ENCODE measurements at places on chromosomes 11 and 22.

- DNase-seq, result no peak
These were observed 221.9 kb downstream of the FAM76B start for GRCh38 chr11:95567685-95568084.

DNA sequence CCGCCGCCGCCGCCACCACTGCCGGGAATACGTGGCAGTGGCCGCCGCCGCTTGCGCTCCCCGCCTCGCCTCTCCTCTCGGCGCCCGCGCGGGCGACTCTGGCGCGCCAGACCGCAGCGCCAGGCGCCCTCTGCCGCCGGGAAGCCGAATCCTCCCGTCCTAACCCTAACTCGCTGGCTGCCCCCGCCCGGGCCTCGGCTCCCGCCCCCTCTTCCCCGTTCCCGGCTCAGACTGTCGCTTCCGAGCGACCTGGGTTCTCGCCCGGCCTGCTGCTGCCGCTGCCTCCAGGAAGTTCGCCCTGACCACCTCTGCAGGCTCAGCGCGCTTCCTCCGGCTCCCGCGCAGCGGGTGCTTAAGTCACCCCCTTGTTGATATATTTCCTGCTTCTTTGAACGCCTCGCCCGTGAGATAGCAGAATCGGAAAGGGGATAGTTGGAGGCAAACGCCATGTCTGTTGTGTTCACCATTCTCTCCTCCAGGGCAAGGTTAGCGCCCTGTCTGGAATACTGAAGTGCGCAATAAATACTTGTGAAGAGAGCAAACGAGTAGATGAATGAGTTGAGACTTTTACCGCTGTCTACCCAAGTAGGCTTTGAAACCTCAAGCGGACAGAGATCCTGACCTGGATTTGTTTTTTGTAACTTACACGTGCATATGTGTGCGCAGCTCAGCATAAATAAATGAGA is at the start of gene SMCO4:
TSS of gene SMCO4 (minus strand) at position 100 of the 686 bp plus-strand sequence. CDS start 64,202 bp downstream, outside the sequence.
- DNase-seq, result peak; percentile 93

GRCh38 chr22:19959043-19959586 is 17.5 kb upstream of the TXNRD2 start:
- DNase-seq, result peak; percentile 27

DNA sequence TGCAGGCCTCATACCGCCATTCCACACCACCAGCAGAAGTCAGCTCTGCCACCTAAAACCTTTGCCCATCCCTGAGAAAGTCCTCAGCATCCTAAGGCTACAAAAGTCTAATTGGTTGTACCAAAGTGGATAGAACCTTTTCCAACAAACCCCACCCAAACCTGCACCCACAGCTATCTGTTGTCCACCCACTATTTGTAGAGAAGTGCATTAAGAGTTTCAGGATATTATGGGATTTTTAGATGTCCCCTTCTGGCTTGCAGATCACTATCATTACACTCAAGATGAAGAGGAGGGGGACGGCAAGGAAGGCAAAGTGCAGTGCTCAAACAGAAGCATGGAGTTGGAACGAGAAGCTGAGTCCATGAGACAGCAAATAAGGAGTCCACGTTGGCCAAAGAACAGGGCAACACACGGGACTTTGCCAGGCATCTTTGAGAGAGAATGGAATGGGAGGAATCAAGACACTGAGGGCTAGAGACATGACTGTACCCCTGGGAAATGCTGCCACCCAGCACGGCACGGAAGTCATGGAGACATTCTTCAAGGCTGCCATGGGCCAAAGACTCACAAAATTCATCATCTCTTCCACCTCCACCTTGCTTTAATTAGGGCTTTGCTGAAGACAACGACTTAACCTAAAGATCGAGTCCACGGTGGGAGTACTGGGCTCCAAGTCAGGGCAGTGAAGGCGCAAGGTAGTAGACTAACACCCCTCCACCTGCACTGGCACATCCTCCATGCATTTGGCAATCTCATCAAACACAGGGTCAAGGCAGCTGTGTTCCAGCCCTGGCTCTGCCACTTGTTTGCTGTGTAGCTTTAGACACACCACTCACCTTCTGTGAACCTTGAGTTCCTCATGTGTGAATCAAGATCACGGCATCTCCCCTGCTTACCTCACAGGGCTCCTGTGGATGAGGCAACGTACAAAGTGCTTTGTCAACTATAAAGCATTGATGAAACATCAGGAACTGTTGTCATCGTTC is 112.9 kb upstream of the TMEM45B start:
- DNase-seq, result no peak

DNA sequence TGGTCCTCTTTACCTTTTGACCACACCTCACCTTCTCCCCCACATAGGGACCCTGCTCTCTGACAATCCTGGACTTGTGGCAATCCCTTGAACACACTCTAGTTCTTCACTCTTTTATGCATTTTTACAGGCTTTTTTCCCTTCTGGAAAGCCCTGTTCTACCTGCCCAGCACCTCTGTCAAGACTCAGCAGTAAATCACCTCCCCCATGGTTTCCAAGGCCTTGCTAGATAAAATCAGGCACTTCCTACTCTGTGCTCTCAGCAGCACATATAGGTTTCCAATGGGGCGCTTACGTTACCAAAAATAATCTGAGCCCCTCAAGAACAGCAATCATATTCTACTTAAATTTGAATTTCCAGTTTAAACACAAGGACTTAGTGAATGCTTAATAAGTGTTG is 53.9 kb downstream of the ETS1 start:
- DNase-seq, result no peak

DNA sequence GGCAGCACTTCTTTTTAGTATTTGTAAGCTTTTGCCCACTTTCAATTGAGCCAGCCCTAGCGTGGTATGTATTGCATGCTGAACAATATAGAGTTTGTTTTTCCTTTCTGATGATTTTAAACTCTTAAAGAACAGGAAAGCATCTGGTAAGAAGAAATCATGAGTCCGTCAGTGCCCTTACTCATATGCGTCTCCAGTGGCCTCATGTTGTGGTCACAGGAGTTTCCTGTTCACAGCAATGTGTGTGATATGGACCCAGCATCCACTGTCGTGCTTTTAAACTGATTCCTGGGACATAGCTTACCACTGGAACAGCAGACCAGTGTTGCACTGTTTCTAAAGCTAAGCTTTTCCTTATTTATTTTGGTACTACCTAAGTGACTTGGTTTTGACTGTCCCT is 40.1 kb downstream of the BID start:
- DNase-seq, result no peak

- no peak for DNase-seq
These were observed 8.0 kb upstream of the FXYD2 start for GRCh38 chr11:117832511-117832910.

- DNase-seq, result no peak
These were observed 83.9 kb downstream of the OR5AK2 start for GRCh38 chr11:57072640-57073039.

DNA sequence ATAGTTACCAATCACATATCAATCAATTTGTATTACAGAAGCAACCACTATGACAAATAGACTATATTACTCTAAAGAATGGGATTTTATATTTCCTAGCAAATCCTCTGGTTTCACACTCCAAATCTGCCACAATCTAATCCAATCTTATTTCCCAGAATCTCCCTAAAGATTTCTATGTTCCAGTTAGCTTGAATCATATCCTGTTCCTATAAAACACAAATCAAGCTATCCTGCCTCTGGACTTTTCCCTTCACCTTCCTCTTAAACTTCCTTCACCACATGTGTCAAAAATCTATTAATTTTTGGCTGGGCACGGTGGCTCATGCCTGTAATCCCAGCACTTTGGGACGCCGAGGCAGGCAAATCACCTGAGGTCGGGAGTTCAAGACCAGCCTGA is 50.0 kb downstream of the PIK3C2A start:
- DNase-seq, result no peak

GRCh38 chr11:23318670-23319069 is 458.4 kb upstream of the CCDC179 start:
- DNase-seq, result no peak

DNA sequence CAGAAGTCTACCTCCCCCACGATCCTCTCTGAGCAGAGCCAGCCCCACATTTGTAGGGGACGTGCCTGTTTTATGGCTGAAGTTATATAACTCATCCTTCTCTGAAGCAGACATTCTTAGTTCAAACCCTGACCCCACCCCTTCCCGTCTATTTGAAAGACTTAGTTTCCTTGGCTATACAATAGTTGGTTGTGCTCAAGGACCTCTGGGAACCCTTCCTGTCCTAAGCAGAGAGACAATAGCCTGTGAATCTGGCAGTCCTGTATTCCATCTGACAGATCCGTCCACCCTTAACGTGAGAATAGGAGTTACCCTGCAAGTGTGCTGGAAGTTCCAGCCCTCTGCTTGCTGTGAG is 75.2 kb downstream of the MN1 start:
- DNase-seq, result no peak

- DNase-seq, result no peak
These were observed 33.7 kb upstream of the CREB3L1 start for GRCh38 chr11:46243796-46244109.

DNA sequence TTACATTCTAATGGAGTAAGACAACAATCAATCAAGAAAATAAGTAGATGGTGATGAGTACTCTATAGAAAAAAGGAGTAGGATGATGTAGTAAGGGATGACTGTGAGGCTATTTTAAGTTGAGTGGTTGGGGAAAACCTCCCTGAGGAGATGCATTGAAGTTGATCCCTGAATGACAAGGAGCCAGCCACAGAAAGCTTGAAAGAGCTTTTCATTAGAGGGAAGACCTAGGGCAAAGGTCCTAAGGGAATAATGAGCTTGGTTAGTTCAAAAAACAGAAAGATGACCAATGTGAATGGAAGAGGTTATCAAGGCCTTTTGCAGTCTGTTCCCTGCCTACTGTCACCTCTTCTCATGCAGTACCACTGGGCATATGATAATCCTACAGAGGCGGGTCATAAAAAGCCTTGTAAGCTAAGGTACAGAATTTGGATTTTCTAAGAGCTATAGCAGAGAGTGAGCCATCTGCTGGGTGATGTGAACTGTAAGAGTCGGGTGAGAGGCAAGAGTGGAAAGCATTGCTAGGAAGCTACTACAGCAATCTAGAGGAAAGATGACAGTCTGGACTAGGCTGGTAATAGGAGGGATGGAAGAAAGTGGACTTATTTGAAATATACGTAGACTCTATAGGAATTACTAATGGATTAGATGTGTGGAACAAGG is 3.1 kb downstream of the PPP2R1B start:
- no peak for DNase-seq

- no peak for DNase-seq
These were observed 111.5 kb upstream of the CSNK2A3 start for GRCh38 chr11:11464555-11464954.

DNA sequence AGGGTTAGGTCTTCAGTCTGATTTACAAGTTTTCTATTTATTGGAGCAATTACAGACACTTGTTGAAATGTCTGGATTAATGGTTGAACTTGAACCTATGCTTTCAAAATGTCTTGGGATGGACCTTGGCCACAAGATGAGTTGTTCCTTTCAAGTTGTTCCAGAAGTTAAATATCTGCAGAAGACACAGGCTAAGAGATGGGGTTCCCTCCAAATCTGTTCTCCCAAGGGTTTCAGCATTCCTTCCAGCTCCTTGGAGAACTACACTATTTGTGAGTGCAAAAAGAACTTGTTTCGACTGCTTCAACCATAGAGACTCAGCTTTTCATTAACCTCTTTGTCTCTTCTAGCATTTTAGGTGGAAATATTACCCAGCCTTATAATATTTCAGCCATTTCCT is 189.0 kb upstream of the BLID start:
- DNase-seq, result no peak

GRCh38 chr11:131816051-131816450 is 445.6 kb downstream of the NTM start:
- DNase-seq, result no peak

- DNase-seq, result no peak
These were observed 125.7 kb upstream of the DDI1 start for GRCh38 chr11:103910721-103911120.

GRCh38 chr22:42056757-42057511 is 13.7 kb downstream of the NAGA start:
- no peak for DNase-seq

GRCh38 chr11:105108247-105108646 is 31.3 kb downstream of the CARD18 start:
- DNase-seq, result no peak

GRCh38 chr11:17762309-17762974 is 27.9 kb downstream of the KCNC1 start:
- no peak for DNase-seq

GRCh38 chr11:119651802-119652584 is 77.0 kb downstream of the NECTIN1 start:
- DNase-seq, result no peak

- DNase-seq, result no peak
These were observed 1.5 kb downstream of the GALNT18 start for GRCh38 chr11:11620173-11620920.

DNA sequence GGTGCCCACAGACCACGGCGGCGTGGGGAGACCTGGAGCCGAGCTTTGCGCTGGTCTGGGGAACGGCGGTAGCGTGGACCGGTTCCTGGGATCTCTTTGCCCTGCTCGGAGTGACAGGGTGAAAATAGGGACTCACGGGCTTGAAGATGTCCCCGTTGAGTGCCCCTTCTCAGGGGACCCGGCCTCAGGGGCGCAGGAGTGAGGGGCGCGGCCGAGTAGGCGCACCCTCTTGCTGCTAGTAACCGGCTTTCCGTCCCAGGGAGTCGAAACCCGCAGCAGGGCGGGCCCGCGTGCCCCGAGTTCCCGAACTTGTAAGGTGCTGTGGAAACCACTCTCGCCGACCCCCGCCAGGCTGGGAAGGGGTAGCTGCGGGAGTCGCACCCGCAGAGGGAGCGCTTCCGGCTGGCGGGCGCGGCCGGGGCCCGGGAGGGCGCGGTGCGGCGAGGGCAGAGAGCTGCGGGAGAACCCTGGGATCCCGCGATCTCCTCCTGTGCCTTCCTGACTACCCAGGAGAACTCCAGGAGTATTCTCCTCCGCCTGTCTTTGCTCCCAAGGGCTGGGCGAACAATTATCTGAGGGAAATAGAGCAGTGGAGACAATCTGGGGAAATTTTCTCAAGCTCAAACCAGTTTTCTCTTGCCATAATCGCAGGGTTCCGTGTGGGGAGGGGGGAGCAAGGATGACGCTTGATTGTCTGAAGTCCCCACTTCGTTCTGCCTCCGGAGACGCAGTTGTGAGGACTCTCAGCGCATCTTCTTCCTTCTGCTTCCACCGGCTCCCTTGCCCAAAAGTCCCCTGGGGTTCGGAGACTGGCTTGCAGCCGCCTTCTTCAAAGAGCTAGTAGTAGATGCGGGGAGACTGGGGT is 666 bp downstream of the NELL1 start:
- no peak for DNase-seq
